ENCODE measurements at places on chromosomes 11 and 22.

DNA sequence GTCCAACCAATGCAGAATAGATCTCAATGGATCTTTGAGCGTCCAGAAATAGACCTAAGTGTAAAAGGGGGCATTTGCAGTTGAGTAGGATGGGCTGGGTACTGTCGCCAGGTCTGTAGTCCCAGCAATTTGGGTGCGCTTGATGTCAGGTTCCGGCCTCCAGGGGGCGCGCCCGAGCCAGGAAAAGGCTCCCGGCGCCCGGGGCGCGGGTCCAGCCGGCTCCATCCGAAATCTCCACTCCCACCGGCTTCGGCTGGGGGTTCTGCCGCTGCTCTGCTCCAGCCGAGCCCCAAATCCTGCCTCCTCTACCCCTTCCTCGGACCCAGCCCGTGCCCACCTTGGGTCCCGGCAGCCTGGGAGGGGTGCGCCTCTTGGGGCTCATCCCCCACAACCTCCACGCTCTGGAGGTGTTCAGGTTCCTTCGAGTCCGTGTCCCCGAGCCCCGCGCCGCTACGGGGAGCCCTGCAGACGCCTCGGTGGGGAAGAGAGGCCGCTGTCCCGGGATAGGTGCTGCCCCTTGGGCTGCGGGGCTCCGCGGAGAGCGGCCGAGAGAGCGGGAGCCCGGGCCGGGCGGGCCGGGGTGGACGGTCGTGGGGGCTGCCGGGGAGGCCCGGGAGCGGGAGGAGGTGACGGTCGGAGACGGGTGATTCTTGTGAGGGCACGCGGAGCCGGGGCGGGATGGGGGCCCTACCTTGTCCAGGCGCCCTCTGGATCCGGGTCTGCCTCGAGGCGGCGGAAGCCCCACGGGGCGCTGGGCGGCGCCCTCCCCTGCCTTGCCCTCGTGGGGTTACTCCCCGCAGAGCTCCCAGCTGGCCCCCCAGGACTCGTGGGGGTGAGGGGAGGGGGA, 13.0 kb upstream of the CYB5R3 start:
- ATAC-seq = peak; percentile 80

GRCh38 chr11:99555486-99555885, 534.7 kb downstream of the CNTN5 start:
- no peak for ATAC-seq

GRCh38 chr11:1397146-1397861, 7.6 kb downstream of the BRSK2 start:
- no peak for ATAC-seq

GRCh38 chr22:49168219-49168813, 659.4 kb downstream of the BRD1 start:
- ATAC-seq = no peak

GRCh38 chr11:447923-448731, 2.0 kb upstream of the PTDSS2 start:
- ATAC-seq = peak; percentile 69

GRCh38 chr11:78341841-78342240, 75.8 kb downstream of the GAB2 start:
- ATAC-seq = no peak

- ATAC-seq = no peak
Observed at GRCh38 chr11:43942662-43943371, 380 bp downstream of the C11orf96 start.

DNA sequence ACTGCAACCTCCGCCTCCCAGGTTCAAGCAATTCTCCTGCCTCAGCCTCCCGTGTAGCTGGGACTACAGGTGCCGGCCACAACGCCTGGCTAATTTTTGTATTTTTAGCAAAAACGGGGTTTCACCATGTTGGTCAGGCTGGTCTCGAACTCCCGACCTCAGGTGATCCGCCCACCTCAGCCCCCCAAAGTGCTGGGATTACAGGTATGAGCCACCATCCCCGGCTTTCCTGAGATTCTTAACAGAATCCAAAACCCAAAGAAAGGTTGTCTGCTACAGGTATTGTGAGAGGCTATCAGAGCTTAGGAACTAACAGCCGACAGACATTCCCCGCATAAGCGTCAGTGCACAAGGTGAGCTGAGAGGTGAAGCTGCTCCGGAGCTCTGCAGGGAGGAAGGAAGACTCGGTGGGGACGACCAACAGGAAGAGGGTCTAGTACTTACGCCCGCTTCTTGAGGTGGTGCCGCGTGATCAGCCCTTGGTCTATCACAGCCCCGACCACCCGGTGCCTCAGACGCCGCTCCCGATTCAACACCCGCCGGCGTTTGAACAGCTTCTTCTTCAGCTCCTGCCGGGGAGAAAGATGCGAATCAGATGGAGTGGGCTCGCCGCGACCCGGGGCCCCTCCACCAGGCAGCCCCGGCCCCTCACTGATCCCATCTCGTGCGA, 470 bp downstream of the C11orf98 start:
- ATAC-seq = peak; percentile 67

DNA sequence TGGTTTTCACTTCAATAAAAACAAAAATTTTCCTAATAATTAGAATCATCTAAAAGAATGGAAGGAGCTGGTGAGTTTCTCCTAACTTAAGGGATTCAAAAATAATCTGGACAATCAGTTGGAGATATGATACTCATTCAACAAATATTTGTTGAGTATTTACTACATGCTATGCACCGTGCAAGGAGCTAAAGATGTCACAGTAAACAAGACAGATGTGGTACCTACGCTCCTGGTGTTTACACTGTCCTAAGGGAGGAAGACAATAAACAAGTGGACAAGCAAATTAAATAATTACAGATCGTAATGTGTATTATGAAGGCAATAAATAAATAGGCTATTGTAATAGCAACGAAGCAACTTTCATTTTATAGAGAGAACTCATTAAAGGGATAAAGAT, 9.9 kb upstream of the SPON1 start:
- ATAC-seq = no peak

DNA sequence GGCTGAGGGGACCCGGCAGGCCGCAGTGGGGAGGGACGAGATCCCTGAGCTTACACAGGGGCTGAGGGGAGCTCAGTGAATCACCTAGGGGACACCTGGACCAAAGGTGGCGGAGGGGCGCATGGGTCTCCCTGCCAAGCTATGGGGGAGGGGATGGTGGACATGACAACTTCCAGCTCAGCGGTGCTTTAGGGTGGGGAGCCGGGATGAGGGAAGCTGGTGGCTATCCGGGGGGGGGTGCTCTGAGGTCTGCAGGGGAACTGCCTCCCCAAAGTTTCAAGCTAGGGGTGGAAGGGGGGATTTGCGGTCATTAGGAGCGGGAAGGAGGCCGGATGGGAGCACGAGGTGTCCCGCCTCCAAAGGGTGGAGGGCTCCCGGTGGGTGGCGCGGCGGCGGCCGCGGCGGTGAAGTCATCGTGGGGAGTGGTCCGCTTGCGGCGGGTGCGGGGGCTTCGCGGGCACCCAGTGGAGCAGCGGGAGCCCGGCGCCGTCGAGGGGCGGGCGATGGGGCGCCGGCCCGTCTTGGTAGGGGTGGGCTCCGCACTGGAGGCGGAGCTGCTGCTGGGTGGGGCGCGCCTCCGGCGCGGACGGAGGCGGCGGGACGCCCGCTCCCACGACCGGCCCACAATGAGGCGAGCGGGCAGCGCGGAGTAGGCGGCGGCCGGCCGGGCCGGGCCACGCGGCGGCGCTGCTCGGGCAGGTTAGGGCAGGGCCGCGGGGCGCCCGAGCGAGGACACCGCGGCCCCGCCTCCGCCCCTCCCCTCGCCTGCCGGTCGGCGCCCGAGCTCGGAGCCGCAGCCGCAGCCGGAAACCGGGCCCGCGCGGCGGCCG, at the start of gene MICALL1:
TSS of gene MICALL1 (plus strand) at position 764 of the 830 bp plus-strand sequence. CDS start 126 bp downstream, outside the sequence.
- peak; percentile 86 for ATAC-seq

- ATAC-seq = no peak
Observed at GRCh38 chr11:109697140-109697843, 275.3 kb downstream of the C11orf87 start.

GRCh38 chr11:95593111-95593510, 196.5 kb downstream of the FAM76B start:
- ATAC-seq = no peak

GRCh38 chr11:58994171-58994570, 54.9 kb downstream of the GLYATL1 start:
- ATAC-seq = no peak

- no peak for ATAC-seq
Observed at GRCh38 chr11:34632105-34632791, 11.4 kb downstream of the EHF start.

Data from activated CD4-positive, CD25-positive, alpha-beta regulatory T cell treated with anti-CD3 and anti-CD28 coated beads, Interleukin-2, amount 50 U/mL, for 24 hours (primary cell).